Mesendoderm (in vitro differentiated cells): ENCODE measurements at places on chromosomes 2 and 18.

- no peak for DNase-seq
Observed at GRCh38 chr2:165953306-165953654, 296 bp downstream of the TTC21B start.

GRCh38 chr2:240463274-240463865 is 27.9 kb downstream of the GPC1 start:
- no peak for DNase-seq

GRCh38 chr2:79984476-79984875 is 320.1 kb downstream of the LRRTM1 start:
- DNase-seq, result no peak

- no peak for DNase-seq
Observed at GRCh38 chr18:6759579-6759978, 30.1 kb downstream of the ARHGAP28 start.

- DNase-seq, result no peak
Observed at GRCh38 chr2:71833855-71834560, 313.7 kb downstream of the CYP26B1 start.

GRCh38 chr2:222813177-222813843 is 47.5 kb upstream of the ACSL3 start:
- DNase-seq, result no peak

GRCh38 chr2:239272626-239273025 is 128.2 kb downstream of the HDAC4 start:
- DNase-seq, result no peak

GRCh38 chr2:148903294-148903693 is 28.3 kb downstream of the KIF5C start:
- DNase-seq, result no peak

- no peak for DNase-seq
Observed at GRCh38 chr2:201447086-201447485, 4.2 kb downstream of the TRAK2 start.

DNA sequence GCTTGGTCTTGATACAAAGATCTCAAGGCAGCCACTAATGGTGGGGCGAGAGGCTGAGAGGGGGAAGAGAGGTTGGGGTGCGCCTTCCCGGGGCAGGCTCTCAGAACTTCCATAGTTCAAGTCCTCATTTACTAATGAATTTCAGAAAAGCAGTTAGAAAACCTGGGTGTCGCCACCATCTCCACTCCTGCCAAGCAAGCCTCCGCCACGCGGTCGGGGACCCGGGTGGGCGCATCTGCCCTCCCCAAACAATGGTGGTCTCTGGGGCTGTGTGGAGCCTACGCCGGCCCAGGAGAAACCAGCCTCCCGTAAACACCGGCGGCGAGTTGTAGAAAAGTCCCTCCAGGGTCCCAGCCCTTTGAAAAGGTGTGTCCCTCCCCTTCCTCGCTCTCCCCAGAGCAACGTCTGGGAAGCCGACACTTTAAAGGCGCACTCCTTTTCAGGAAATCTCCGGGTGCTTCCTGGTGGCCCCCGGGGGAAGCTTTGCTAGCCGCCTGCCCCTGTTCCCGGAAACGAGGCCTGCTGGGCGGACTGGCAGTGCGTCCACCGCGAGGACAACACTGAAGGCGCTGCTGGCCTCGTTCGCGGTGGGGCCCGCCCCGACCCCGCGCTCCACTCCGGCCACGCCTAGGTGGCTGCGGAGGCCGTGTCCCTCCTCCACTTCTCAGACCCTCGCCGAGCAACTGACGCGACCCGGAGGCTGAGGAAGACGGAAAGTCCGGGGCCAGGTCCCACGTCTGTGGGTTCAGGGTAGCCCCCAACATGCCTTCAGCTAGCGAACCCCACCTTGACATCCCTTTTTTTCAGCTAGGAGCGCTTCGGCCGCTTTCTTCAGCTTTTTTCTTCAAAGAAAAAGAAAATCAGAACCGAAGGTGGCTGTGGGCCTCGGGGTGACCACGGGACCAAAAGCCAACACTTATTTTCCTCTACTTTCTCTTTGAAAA is 16.8 kb downstream of the EVX2 start:
- DNase-seq, result no peak

DNA sequence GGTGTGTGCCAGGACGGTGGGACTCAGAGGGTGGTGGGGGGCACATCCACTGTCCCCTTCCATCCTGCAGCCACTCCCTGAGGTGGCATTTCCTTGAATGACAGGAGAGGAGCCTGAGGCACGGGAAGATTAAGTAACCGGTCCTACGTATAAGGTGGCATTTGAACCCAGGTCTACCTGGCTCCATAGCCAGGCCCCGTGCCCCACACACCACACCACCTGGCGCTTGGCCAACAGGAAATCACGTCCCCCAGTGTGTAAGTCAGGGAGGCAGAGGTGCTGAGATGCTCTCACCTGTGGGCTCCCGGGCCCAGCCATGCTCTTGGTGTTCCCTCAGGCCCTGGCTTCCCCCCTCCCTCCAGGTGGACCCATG is 53.7 kb downstream of the HPCAL1 start:
- no peak for DNase-seq

DNA sequence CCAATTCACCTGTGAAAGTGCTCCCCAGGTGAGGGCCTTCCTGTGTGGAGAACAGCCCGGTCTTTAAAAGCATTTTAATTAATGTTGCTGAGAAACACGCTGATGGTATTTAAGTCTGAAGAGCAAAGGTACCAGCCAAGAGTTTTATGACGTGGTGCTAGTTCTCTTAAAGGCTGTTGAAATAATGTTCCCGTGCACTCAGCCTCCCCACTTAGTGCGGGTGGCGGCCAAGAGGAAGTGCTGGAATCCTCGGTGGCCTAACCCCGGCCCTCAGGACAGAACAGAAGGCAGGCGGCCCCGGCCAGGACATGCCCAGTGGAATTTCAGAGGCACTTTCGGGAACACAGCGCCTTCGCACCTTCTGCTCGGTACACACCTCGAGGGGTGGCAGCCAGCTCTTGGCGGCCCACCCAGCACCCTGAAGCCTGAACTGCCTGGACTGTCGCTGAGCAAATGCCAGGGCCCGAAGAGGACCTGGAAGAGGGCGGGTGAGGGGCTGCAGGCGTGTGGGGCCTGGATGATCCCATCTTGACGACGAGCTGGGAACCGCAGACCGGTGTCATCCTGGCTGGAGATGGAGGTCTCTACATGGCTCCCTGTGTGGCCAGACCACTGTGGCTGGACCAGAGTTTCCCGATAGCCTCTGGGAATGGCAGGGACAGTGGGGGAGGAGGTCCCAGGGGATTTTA is 142.9 kb downstream of the ASB1 start:
- no peak for DNase-seq

GRCh38 chr2:17298453-17298852 is 219.8 kb downstream of the RAD51AP2 start:
- no peak for DNase-seq

DNA sequence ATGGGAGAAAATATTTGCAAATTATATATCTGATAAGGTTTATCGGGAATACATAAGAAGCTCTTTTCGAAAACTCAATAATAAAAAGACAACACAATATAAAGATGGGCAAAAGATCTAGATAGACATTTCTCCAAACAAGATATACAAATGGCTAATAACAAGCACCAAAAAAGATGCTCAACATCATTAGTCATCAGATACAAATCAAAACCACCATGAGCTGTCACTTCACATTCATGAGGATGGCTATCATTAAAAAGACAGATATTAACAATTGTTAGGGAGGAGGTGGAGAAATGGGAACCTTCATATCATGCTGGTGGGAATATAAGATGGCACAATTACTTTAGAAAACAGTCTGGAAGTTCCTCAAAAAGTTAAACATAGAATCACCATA is 48.1 kb downstream of the HS1BP3 start:
- DNase-seq, result no peak

- no peak for DNase-seq
Observed at GRCh38 chr18:60044290-60045006, 144.7 kb downstream of the PMAIP1 start.

- DNase-seq, result no peak
Observed at GRCh38 chr2:32532961-32533360, 94.9 kb upstream of the TTC27 start.

- DNase-seq, result peak; percentile 76
Observed at GRCh38 chr18:74310411-74310810, 5.2 kb upstream of the C18orf63 start.

- no peak for DNase-seq
Observed at GRCh38 chr18:79962311-79962710, 2.1 kb upstream of the HSBP1L1 start.

DNA sequence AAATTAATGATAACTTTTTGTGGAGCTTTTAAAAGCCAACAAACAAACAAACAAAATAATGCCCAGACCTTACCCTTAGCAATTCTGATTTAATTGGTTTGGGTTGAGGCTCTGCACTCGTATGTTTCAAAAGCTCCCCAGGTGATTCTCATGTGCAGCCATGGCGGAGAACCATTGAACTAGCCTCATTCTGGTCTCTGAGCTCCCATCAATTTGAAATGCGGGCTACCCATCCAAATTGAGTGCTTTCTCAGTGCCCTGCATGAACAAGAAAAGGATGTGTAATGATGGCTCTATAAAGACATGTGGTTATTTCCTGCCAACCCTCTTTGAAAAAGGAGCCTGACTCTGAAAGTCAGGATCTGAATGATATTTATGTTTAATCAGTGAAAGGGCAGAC is 8.2 kb downstream of the MXD1 start:
- DNase-seq, result no peak

DNA sequence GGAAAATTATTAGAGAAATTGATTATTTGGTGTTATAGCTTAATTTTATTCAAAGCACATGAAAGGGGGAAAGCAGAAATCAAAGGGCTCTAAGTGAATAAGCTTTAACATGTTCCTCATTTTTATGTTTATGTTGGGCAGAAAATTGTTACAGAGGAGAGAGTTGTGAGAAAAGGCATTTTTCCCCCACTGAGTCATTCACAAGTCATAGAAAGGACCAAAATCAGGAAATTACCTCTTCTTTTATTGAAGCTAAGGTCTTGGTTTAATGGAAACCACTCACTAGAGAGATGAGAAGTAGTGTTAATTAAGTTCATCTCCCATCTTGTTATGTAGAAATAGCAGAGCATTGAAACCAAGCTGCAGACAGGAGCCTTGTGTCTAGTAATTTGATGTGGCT is 175.3 kb upstream of the THUMPD2 start:
- no peak for DNase-seq

DNA sequence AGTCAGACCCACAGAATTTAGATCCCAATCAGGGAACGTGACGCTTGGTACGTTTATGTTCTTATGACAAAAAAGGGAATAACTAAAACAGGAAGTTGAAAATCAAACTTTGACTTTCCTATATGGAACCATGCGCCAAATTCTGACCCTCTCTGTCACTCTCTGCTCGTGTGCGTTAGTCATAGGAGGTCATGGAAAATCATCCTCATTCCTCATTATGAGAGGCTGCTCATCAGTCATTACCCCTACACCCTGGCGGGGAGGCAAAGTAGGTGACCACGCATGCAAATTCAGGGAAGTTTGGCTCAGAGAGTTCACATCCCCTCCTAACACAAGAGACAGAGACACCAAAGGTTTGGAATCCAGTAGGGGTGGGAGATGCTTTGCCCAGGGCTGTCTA is 15.5 kb downstream of the IL1F10 start:
- DNase-seq, result no peak

- no peak for DNase-seq
Observed at GRCh38 chr18:35077937-35078336, 36.7 kb downstream of the MAPRE2 start.

GRCh38 chr2:19472391-19472978 is 114.1 kb upstream of the OSR1 start:
- no peak for DNase-seq

DNA sequence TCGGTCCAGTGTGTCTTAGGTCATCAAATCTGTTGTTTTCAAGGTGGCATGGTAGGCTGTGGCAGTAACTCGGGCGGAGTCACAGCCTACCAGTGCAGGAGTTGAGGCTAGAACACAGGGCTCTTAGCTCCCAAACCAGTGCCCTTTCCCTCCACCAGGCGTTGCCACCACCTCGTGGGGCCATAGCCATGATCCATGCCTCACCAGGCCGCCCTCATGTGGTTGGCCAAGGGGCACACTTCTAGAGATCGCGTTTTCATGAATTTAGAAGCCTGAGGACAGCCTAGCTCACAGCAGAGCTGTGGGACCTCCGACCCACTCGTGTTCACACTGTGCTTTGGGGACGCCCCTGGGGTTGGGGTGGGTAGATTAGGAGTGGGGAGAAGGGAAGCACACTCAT is 10.6 kb downstream of the SEC11C start:
- DNase-seq, result peak; percentile 21

DNA sequence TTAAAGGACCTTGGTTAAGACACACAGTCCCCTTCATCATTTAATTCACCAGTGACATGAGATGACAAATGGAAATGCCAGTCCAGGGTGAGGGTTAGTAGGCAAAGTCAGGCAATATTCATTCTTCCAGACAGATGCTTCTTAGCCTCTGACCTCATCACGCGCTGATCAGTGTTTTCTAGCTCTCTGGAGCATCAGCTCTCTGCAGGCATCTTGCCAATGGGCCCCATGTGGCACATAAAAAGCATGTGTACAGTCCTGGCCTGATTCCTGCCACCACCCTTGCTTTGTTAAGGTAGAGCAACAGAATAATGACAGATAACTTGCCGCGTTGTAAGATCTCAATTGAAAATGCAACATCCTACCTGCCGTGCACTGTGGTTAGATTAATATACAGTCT is 20.3 kb upstream of the NPAS2 start:
- no peak for DNase-seq

DNA sequence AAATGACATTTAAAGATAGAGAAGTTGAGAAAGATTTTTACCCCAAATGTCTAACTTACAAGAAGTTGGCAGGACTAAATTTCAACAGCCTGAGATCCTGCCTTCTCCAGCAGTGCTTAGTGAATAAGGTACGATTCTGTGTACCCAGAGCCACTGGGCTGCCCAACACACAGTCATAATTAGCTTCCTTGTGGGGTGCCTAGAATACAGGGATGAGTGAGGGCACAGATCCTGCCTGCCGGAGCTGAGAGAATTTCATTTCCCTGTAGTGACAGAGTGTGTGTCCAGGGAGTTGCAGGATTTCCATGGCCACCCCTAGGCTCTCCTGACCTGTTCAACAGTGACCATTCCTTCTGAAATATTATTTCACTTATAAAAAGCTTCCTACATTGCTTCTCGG is 27.0 kb downstream of the GREB1 start:
- no peak for DNase-seq

GRCh38 chr2:191303140-191304005 is 58.2 kb downstream of the MYO1B start:
- DNase-seq, result no peak

- peak; percentile 47 for DNase-seq
Observed at GRCh38 chr18:64966667-64967066, 784.1 kb upstream of the CDH7 start.

DNA sequence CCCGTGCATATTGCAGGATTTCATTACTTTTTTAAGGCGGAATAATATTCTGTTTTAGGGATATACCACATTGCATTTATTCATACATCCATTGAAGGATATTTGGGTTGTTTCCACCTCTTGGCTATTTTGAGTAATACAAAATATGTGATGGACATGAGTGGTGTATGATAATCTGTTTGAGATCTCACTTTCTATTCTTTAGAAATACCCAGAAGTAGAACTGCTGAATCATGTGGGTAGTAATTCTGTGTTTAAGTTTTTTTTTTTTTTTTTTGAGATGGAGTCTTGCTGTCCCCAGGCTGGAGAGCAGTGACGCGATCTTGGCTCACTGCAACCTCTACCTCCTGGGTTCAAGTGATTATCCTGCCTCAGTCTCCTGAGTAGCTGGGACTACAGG is 201.4 kb downstream of the NYAP2 start:
- no peak for DNase-seq

GRCh38 chr2:225040142-225040541 is 2.1 kb downstream of the DOCK10 start:
- DNase-seq, result peak; percentile 19
